ENCODE measurements at places on chromosomes 2 and 18.

GRCh38 chr2:222318712-222319585 lies 20.2 kb upstream of the PAX3 start:
- DNase-seq: no peak

DNA sequence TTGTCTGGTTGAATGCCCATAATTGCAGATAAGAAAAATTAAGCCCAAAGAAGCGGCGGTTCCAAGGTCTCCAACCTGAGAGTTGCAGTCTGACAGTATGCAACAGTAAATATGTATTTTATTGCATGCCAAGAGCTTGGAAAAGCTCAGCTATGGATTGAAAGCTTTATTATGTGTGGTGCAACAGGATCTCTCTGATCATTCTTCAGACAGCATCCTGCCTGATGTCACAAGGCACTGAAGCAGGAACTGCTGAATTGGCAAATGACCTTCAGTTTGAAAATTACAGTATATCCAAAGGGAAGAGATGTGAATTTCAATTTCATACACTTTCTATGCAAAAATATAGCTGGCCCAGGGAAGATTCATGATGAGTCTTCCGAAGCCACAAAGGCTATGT lies 42.5 kb downstream of the DOCK10 start:
- DNase-seq: no peak

DNA sequence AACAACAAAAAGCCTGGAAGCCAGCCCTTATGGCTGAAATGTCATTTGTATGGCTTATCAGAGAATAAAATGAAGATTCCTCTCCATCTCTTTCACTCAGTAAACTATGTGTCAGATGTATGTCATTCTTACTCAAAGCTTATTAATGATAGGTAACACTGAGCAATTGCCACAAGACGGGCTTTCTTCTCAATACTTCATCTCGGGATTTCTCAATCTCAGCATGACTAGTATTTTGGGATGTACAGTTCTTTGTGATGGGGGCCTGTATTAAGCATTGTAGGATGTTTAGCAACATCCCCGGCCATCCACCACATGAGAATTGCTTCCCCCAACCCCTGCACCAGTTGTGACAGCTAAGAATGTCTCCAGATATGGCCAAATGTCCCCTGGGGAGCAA lies 80.2 kb downstream of the MREG start:
- DNase-seq: no peak

- DNase-seq: no peak
These were observed 408.4 kb downstream of the RIT2 start for GRCh38 chr18:42707080-42707479.

DNA sequence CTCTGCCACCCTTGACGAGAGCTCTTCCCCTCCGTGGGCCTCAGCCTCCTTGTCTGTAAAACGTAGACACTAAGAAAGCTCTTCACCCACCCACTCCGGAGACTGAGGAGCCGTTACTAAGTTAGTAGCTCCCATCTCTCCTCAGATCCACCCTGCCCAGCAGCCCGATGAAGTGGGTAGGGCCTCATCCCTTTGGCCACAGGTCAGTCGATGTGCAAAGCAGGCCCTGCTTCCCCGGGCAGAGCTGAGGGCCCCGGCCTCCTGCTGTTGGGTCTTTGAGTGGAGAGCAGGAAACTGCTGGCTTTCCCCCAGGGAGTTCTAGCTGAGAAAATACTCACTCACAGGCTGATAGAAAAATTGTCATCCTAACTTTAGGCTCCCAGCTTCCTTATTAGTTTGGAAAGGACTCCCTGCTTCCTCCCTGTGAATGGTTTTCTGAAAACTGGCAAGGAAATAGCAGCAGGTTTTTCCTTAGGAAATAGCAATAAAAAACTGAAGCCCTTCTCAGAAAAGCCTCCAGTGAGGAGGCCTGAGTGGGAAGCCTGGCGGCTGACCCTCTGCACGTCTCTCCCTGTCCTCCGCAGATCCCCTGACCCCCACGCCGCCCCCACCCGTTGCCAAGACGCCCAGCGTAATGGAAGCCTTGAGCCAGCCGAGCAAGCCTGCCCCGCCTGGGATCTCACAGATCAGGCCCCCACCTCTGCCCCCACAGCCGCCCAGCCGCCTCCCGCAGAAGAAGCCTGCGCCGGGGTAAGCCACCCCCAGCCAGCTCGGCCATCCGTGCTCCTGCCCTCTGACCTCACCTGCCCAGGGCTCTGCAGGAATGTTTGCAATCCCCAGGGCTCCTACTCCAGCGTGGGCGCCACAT lies 30.2 kb downstream of the ITGB1BP1 start:
- DNase-seq: no peak

DNA sequence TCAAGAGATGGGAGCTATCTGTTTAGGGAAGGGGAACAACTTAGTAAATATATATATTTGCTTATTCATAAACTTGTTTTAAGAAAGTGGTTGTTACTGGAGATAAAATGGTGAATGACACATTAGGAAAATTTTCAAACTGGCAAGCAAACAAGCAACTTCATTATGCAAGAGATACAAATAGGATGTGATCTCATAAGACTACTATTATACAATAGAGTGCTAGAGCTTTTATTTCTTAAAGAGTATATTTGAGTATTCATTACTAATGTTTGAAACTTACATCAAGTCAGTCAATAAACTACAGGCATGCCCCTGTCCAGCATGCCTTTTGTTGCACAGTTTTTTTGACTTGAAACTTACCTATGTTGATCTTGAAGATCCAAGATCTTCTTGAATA lies 355.2 kb upstream of the KCNJ3 start:
- DNase-seq: no peak

GRCh38 chr2:229363185-229363814 lies 92.2 kb upstream of the PID1 start:
- no peak for DNase-seq

- DNase-seq: no peak
These were observed 427.9 kb upstream of the POU3F3 start for GRCh38 chr2:104425850-104426595.

GRCh38 chr2:21314322-21314835 lies 190.6 kb downstream of the TDRD15 start:
- no peak for DNase-seq

DNA sequence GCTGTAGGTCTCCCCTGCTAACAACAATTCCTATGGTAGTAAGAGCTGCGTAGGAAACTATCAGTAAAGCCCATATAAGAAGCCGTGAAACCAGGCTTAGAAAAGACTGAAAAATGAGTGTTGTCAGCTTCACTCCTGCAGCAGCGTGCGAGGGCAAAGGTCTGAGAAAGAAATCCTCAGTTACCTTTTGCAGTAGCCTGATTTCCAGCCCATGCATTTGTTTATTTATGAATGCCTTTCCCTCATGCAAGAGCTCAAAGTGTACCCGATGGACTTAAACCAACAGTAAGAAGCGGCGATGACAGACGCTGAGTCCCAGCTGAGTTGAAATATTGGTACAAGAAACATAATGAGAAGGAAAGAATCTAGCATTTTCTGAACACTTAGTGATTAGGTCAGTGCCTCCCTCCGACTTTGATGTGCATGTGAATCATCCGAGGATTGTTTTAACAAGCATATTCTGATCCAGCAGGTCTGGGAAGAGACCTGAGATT lies 15.0 kb upstream of the POLI start:
- no peak for DNase-seq

GRCh38 chr2:3121601-3122000 lies 256.0 kb downstream of the EIPR1 start:
- DNase-seq: no peak
